Left ventricle myocardium inferior (tissue), 1 donor: ENCODE measurements at places on chromosomes 3 and 15.
A peak's percentile ranks its signal among the peaks of the same experiment; 100 is the strongest.

GRCh38 chr3:7734456-7734855 lies 767.2 kb upstream of the LMCD1 start:
- no peak for DNase-seq

GRCh38 chr3:111901637-111902036 lies 42.6 kb downstream of the PHLDB2 start:
- no peak for DNase-seq

DNA sequence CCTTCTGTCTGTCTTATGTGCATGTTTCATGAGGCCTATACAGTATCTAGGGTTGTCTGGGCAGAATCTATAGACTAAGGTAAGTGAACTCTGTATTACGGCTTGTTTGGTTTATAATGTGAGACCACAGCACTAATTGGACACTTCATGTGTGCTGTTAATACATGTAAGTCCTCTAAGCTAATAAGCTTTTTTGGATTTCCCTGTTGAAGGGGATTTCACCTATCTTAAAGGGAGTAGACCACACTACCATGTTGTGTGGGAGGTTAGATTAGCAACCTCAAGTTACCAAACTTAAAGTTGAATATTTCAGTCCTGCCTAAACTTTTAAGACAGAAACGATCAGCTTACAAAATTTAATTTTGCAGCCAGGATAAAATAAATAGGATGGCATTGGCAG lies 189.8 kb upstream of the GOLIM4 start:
- DNase-seq, result no peak

- no peak for DNase-seq
These were observed 74.6 kb downstream of the ZBTB20 start for GRCh38 chr3:115072265-115073021.

DNA sequence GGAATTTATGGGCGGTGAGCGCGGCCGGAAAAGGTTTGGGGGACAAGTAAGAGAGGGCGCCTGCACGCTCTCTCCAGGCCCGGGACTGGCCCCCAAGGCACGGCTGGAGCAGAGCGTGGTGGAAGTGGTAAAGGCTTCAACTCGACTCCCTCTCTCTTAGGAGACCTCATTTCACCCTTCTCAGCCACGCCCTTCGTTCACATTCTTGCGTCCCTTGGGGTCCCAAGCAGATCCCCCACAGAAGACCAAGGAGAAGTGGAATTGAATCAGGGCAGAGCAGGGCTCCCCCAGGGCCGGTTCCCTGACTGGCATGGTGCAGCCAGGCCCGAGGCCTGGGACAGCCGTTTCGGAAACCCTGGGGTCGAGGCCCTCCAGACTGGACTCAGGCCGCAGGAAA lies 75.4 kb upstream of the POLG start:
- no peak for DNase-seq

GRCh38 chr3:10286133-10286524 lies 6.6 kb downstream of the GHRL start:
- DNase-seq, result no peak

DNA sequence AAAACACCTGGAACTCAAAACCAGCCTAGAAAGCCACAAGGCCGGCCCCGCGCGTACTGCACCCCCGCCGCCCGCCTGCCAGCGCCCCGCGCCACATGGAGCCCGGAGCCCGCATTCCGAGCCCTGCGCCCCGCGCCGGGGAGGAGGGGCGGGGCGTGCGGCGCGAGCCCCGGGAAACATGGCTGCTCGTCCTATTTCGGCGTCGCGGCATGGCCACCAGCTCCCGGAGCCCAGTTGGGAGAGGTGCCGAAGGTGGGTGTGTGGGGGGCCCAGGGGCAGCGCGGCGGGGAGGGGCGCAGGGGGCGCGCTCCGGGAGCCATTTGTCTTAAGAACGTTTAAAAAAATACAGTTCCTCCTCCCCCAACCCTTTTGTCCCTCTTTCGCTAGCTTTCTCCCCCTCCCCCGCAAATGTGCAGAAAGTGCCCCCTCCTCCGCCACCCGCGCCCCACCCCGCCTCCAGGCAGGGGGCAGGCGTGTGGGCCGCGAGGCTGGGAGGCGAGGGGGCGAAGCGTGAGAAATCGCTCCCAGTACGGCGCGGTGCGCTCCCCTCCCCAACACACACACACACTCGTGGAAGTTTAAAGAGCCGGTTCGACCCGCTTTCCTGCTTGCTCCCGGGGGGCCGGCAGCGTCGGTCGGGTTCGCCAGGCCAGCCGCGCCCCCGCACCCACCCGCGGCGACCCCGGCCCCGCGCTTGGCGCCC lies 2.5 kb downstream of the ANP32A start:
- peak; percentile 63 for DNase-seq

- DNase-seq, result no peak
These were observed 191.1 kb downstream of the GREM1 start for GRCh38 chr15:32908872-32909271.

DNA sequence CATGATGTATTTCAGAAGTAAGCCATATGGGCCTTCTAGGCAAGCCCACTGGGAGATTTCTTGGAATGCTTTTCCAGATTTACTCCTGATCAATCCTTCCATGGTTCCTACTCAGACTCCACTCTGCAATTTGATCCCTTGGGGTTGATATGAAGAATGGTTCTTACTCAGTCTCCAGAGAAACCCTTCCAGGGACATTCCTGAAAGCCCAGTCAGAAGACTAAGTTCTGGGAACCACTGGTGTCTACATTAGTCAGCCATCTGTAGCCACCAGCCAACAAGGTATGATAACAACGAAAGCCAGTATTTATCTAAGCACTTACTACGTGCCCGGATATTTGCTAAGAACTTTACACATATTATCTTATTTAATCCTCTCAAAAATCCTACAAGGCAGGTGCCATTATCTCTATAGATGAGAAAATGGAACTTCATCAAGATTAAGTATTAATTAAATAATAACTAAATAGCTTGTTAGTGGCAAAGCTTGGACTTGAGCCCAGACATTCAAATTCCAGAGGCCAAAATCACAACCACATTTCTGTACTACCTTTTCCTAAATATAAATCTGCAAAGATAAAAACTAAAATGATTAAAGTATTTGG lies 32.7 kb downstream of the ZNF385D start:
- DNase-seq, result no peak

DNA sequence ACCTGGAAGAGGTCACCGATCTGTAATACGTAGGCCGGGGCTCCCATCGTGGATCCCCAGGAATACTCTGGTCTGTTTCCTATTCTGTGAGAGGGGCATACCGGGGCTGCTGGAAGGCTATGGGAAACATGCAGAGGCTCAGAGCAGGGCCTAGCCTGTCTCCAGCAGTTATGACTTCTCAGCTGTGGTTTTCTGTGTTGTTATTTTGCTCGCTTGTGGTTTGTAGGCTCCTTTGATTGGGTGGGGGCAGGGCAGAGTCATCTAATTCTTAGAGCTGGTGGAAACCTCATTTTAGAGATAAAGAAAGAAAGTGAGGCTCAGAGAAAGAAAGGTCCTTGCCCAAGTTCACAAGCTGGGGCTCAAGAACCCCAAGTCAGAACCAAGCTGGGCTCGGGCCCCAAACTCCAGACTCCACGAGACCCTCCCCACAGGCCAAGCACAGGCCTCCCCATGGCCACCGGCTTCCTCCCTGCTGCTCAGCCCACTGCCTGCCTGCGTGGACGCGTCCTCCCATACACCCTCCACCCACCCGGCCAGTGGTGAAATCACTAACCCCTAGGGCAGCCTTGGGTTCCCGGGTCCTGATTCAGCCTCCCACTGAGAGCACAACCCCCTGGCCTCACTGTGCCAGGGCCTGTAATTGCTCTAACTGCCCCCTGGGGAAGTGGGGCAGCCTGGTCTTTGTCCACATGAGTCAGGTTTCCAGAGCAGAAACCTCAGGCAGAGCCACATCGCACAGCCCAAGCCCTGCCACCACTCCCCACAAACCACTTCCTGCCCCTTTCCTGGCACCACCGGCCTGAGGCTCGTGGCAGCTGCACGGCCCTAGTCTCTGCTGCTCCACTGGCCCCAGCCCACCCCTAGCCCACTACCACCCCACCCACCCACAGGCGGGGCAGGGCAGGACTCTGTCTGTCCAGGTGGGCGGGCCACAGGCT lies 270.8 kb downstream of the UACA start:
- peak; percentile 64 for DNase-seq

GRCh38 chr15:87973501-87974215 lies 282.9 kb downstream of the NTRK3 start:
- DNase-seq, result no peak

DNA sequence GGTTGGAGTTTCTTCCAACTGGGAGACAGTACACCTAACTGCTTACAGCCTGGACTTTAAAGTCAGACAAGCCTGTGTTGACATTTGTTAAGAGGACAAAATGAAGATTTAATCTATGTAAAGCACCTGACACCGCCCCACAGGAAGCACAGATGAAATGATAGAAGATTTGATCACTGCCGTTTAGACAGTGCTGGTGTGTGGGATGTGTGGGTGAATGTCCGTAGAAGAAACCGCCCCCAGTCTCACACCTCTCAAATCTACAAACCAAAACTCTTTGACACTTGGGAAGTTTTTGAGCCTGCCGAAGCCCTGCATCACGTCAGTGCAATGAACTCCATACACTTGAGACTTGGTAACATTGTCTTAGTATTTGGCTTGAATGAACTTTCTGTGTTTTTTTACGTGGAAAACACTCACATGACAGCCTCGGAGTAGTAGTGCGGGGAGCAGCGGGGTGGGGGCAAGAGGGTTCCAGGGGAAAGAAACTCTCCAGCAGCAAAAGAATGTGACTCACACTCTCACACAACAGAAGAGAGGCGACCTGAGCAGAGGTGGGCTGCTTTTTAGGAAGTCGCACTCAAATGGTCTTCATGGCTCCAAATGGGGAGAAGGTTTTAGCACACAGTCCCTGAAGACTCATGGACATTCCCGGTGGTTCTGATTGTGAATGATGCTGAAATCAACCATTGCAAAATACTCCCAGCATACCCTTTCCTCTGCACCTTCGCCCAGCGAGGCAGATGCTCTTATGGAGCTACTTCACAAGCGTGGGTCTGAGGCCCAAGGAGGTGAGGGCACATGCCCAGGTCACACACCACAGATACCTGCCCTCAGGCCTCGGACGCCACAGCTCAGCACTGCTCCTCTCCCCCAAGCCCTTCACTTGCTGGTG lies 79.2 kb downstream of the SRGAP3 start:
- no peak for DNase-seq

- no peak for DNase-seq
These were observed 32.2 kb downstream of the HGD start for GRCh38 chr3:120649830-120650233.
